BE2C (cell line): ENCODE measurements at places on chromosomes 5 and 9.

GRCh38 chr5:55936100-55936693, 58.6 kb downstream of the IL6ST start:
- DNase-seq: peak; percentile 88

DNA sequence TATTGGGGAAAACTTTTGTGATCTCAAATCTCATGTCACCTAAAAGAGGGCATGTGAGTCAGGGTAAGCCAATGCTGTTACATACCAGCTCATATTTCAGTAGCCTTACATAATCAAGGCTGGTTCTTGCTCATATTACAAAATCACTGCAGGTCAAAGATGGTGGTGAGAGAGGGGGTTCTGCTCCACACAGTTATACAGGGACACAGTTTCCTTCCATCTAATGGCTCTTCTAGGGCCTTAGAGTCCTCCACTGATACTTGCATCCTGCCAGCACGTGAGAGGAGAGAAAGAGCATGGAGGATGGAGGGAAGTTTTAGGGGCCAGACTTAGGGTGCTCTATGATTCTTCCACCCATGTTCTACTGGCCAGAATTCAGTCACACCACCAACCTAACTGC, 130.0 kb downstream of the LIFR start:
- no peak for DNase-seq

DNA sequence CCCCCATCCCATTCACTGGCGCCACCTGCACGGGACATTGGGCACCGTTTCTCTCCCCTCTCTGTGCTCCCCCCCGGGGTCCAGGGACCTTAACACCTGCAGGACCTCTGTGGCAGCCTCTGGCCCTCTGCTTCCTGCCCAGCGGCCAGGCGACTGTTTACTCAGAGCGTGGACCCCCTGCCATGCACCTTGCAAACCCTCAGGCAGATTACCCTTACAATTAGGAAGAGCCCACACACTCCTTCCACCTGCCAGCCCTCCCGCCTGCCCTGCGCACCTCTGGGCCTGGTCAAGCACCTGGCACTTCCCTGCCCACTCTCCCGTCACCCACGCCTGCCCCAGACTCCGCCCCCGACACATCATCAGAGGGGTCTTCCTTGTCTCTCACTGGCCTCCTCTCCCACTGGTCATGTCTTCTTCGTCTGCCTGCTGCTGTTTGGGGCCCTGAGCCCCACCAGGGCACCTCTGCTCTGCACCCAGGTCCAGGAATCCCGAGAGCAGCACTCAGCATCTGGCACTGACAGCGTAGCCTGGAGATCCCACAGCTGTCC, 281.3 kb upstream of the IRX4 start:
- no peak for DNase-seq

DNA sequence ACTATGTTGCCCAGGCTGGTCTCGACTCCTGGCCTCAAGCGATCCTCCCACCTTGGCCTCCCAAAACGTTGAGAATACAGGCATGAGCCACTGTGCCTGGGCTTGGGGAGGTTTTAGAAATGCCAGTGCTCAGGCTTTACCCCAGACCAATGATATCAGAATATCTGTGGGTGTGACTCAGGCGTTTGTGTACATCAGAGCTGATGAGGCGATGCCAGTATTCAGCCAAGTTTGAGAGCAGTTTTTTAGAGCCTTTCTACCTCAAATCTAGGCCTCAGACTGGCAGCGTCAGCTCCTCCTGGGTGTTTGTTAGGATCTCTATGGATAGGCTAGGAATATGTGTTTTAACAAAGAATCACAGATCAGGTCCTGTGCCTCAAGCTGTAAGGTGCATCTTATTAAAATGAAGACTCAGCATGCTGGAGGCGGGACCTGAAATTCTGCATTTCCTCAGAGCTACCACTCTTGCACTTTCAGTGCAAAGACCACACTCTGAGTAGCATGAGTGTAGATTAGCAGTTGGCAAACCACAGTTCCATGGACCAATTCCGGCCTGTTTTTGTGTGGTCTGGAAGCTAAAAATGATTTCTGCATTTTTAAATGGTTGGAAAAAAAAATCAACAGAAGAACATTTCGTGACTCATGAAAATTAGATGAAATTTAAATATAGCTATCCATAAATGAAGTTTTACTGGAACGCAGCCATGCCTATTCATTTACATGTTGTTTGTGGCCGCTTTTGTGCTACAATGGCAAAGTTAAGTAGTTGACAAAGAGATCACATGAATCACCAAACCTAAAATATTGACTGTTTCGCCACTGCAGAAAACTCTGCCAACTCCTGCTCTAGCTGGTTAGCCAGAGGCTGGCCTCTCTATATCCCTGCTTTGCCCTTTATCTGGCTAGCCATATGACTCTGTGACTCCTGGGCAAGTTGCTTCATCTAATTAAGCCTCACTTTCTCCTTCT, 92.2 kb downstream of the KLF4 start:
- no peak for DNase-seq

DNA sequence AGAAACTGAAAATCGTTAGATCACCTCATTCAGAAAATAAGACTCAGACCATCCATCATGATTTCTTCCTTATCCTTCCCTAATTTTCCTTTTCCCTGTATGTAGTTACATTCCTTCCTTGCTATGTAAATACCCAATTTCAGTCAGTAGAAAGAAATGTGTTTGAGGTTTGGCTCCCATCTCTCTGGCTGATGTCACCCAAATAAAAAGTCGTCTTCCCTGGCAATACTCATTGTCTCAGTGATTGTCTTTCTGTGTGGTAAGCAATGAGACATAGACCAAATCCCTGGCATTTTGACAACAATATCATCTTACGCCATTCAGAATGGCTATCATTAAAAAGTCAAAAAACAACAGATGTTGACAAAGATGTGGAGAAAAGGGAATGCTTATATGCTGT, 303.9 kb upstream of the EDIL3 start:
- DNase-seq: no peak

- DNase-seq: no peak
Measured at GRCh38 chr9:28264368-28264767, 691.1 kb upstream of the C9orf72 start.

- no peak for DNase-seq
Measured at GRCh38 chr9:35366627-35367026, 123.3 kb upstream of the RUSC2 start.

GRCh38 chr9:113622600-113623400, 159.3 kb downstream of the RGS3 start:
- peak; percentile 69 for DNase-seq

DNA sequence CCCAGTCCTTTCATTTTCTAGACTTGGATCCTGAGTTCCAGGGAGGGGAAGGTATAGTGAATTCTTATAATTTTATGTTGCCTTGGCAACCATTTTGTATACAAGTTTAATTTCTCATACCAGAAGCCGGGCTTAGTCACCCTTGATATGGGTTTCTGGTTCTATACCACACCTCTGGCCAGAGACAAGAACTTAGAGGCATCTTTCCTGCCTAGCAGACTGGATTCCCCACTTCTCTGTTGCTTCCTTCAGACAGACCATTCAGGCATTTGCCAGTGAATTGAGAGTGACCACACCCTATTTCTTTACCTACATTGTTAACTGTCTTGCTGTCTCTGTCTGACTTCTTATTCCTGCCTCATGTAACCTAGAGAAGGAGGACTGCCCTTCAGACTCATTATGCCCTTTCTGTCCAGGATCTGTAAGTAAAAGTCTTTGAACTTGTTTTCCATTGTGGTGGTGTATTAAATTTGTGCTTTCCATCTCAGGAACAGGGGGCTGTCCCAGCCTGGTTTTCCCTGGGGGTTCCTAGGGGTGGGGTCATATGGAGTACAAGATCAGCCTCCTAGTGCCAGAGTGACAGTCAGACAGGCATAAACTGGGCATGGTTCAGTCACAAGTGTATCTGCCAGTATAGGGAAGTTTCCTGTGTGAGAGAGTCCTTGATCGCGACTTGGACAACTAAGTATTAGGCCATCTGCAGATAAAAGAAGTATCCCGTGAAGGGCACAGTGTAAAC, 27.4 kb downstream of the TNFSF8 start:
- DNase-seq: no peak

- no peak for DNase-seq
Measured at GRCh38 chr9:2764353-2764752, 47.0 kb downstream of the KCNV2 start.

DNA sequence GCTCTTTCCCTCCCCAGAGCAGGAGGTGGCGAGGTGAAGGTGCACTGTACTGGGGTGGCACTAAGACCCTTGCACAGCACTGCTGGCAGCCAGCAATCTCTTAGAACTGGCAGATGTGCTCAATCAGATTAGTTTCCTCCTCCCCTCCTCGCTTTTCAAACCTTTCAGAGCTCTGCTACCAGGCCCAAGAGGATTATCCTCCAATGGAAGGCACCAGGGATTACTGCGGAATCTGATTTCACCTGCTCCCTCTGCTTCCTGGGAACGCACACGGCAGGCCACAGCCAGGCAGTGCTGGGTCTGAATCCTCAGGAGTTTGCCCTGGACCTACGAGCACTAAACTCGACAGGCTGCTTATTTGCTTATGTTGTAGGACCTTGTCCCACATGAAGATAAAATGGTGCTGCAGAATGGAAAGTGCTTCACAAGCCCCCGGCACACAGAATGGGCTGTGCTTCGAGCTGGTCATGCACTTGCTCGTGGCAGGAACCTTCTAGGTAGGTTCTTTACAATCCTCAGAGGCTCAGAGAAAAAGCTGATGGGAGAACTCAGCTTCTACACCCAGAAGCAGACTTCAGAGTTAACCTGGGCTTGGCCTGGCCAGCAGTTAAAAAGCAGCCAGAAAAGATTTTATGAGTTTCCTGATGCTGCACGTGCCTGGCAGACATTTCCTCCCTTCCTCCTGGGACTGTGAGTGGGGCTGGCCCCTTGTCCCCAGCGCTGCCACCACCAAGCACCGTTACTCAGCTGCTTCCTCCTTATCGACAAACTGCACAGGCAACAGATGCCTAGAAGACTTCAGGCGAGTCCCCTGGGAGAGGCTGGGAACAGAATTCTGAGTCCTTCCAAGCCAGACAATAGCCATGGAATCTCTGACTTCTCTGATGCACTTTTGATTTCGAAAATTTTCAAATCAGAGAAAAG, 33.1 kb downstream of the FABP6 start:
- peak; percentile 87 for DNase-seq

GRCh38 chr5:6875376-6875775, 162.1 kb downstream of the TENT4A start:
- no peak for DNase-seq

- DNase-seq: peak; percentile 52
Measured at GRCh38 chr5:148374690-148375360, 8.9 kb upstream of the FBXO38 start.
